ENCODE measurements at places on chromosomes 5 and 9.

DNA sequence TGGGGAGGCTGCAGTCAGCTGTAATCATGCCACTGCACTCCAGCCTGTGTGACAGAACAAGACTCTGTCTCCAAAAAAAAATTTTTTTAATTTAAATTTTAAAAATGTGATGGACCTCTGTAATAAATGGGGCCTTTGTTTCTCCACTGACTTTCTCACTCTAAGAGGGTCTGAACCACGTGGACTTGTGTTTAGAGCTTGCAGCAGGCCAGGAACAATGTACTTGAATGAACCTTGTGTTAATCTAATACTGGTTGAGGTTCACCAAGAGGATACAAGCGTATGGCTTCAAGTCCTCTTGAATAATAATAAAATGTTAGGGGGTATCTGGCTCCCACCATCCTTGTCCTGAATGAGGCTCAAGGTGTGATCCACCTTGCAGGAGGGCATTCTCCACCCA is 14.4 kb upstream of the SLC2A8 start:
- no peak for DNase-seq

DNA sequence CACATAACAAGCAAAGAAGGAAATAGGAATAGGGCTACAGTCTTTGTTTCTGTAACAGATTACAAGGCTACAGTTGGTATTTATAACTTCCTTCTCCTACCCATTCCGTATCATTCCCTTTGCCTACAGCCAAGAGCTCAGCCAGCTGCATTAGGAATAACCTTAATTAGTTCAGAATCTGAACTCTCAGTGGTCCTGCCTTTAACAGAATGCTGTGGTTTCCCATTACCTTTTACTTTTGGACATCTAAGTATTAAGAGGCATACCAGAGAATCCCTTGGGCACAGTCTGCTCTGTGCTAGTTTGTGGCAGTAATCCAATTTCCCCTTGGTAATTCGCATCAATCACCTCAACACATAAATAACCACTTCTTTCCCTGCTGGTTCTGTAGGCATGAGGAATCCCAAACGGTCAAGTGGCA is 44.2 kb downstream of the PKD2L2 start:
- DNase-seq = no peak

DNA sequence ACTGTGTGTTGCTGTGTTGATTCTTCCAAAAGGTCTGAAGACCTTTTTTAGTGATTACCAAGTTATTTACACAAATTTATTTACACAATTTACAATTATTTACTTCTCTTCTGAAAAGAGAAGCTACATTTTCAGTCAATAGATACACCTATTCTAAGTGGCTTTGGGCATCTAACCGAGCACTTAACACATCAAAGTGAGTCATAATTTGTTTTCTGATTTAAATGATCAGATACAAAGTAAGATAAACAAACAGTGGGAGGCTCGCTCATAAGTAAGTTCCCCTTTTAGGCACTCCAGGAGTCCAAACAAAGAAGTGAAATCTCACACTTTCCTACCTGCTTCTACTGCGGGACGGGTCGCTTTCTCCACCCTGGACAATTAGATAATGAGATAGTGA is 90.2 kb downstream of the APBA1 start:
- DNase-seq = no peak

GRCh38 chr5:1292139-1292538 is 2.7 kb downstream of the TERT start:
- peak; percentile 64 for DNase-seq

GRCh38 chr5:53783624-53784228 is 223.3 kb downstream of the NDUFS4 start:
- DNase-seq = no peak

All from NCI-H1417 (cell line).